ENCODE measurements at places on chromosomes 5 and 9. TPM values are rescaled to one million over a fixed set of nuclear protein-coding genes. Genes with fewer than 3 reads are reported as not detected.

PDE8B gene
- 1.5 TPM for total RNA-seq

NUDT12 gene
- total RNA-seq = 11.1 TPM

NUDCD2 gene
- 5.7 TPM for total RNA-seq

STX17 gene
- 34.6 TPM for total RNA-seq

SHOC1 gene
- 0.91 TPM for total RNA-seq

REEP5 gene
- 91.6 TPM for total RNA-seq

AOPEP gene
- total RNA-seq = 157 TPM

PRLR gene
- 16.7 TPM for total RNA-seq

DMGDH gene
- 1.1 TPM for total RNA-seq

NDOR1 gene
- 20.6 TPM for total RNA-seq

IL9 gene
- not detected for total RNA-seq

RELL2 gene
- 9.0 TPM for total RNA-seq

NAA35 gene
- total RNA-seq = 10.5 TPM

FOXD4 gene
- total RNA-seq = not detected

RASGRF2 gene
- 2.7 TPM for total RNA-seq

MEGF10 gene
- total RNA-seq = 3.4 TPM

ENTPD2 gene
- total RNA-seq = 14.0 TPM

IL33 gene
- total RNA-seq = 28.2 TPM

DAB2 gene
- 7.1 TPM for total RNA-seq

NSA2 gene
- total RNA-seq = 93.8 TPM
